ENCODE measurements at places on chromosomes 11 and 22.

- DNase-seq = no peak
Measured at GRCh38 chr22:24751518-24751917, 23.0 kb downstream of the PIWIL3 start.

DNA sequence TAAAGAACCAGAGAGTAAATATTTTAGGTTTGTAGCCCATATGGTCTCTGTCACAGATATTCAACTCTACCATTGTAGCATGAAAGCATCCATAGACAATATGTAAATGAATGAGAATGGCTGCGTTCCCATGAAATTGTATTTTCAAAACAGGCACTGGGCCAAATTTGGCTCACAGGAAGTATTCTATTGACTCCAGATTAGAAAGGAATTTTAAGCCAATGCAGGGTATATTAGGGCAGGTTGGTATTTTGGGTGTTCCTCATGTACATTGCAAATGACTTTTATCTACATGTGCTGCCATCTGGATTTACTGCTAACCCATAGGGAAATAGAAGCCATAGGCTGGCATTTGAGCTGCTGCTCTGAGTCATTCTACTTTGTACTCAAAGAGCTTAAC is 35.1 kb upstream of the PDGFD start:
- DNase-seq = no peak

- DNase-seq = no peak
Measured at GRCh38 chr11:128179039-128179438, 408.3 kb downstream of the ETS1 start.

- no peak for DNase-seq
Measured at GRCh38 chr22:26893173-26894110, 236.1 kb downstream of the MIAT start.

GRCh38 chr11:75341612-75342011 is 9.8 kb downstream of the ARRB1 start:
- no peak for DNase-seq

- DNase-seq = no peak
Measured at GRCh38 chr11:127950162-127950561, 637.2 kb downstream of the ETS1 start.

DNA sequence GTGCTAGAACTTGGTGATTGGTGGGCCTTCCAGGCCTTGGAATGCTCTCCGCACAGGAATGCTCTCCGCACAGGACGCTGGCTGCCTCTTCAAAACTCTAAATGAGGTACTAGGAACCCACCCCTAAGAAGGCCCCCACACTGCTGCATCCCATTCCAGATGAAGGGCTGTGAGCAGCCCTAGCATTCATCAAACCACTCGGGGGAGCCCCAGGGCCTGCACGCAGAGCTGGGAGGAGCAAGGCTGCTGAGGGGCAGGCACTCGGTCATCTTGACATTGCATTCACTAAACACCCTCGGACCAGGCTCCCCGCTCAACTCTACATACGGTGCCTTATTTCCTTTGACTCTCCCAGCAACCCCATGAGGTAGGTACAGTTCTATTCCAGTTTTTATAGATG is 49.2 kb upstream of the EMID1 start:
- DNase-seq = no peak

GRCh38 chr11:22742157-22742613 is 75.8 kb downstream of the GAS2 start:
- DNase-seq = no peak

DNA sequence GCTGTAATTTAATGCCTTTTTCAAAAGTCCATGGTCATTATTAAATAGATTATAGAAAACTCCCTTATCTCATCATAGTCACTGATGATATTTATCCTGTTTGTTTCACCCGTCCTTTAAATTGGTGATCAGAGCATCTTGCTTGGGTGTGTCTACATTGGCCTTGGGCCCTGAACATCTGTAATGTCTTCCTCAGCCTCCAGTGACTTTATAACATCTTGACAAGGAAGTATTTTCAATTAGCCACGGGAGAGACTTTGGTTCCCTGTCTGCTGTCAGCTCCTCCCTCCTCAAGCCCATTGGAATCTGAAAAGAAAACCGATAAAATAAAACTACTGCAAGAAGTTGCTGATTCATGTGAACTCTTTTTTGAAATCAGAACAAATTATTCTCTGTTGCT is 116.9 kb upstream of the TTC12 start:
- no peak for DNase-seq

DNA sequence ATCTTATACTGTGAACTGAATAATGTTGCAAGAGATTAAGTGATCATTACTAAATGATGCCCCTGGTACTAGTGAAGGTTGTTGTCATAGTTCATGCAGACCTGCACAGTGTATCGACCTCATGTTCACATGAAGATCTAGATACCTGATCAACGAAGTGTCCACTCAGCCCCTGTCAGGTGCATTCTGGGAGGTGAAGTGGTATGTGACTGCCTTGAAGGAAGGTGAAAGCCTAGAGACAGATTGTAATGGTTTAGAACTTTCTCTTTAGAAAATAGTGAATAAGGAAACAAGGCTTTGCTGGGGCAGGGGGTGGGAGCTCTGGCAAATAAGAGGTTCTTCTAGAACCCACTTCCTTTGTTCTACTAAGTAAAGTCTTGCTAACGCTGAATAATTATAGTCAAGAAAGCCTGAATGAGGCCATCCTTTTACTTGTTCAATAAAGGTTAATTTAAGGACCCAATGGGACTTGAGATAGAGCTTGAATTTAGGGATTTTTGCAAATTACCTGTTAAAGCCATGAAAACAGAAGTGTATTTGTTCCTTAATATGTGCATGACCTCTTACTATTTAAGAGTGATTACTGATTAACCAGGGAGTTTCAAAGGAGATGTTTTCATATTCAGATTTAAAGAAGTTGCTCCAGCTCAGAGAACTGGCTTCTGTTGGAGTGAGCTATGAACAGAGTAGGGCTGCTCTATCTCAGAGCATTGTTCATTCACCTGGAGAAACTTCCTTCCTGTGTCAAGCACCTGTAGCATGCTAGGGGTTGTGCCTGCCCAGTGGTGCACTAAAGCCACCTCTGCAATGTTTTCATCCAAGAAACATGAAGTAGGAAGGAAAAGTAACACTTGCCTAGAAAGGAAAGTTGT is 45.3 kb downstream of the C22orf31 start:
- no peak for DNase-seq

DNA sequence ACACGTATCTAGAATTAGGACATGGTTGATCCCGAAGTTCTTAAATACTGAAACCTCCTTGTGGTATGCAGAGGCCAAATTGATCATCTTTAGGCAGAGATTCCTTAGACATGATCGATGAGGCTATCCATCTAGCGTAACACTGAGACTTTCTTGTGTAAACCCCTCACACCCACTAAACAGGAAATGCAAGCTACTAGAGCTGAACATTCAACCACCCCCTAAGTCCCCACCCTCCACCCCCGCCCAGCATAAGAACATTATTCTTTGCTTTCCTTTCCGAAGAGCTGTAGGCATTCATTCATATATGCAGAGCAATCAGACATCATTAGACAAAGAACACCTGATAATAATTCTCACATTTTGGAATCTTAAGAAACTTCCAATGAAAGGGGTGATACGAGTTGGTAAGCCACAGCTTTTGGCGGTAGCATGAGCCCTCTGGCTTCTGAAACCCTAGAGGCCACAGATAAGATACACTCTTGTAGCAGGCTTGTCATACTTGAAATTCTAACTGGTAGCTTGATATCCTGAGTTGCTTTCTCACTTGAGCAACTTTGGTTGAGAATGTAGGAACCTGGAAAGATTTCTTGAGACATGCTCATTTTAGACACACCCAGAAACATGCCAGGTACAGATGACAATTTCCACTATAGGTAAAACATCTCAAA is 42.2 kb downstream of the FLI1 start:
- DNase-seq = no peak

- no peak for DNase-seq
Measured at GRCh38 chr11:78370406-78371172, 47.0 kb downstream of the GAB2 start.

- no peak for DNase-seq
Measured at GRCh38 chr11:95647871-95648270, 141.7 kb downstream of the FAM76B start.

DNA sequence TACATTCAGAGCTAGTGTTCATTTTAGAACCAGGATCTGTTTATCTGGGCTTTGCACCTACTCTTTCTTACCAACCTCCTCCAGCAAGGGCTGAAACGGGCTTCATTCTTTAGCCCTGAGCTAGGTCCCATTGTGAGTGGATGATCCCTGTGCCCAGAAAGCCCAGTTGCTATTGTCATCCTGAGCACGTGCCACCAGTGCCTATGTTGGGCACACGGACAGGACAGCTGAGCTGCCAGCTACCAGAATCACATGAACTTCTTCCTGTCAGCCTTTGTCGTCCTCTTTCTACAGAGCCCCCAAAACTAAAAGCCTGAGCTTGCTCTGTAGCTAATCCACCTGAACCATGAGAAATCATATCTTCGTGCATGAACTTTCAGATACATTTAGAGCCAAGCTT is 74.4 kb upstream of the NTM start:
- DNase-seq = no peak

DNA sequence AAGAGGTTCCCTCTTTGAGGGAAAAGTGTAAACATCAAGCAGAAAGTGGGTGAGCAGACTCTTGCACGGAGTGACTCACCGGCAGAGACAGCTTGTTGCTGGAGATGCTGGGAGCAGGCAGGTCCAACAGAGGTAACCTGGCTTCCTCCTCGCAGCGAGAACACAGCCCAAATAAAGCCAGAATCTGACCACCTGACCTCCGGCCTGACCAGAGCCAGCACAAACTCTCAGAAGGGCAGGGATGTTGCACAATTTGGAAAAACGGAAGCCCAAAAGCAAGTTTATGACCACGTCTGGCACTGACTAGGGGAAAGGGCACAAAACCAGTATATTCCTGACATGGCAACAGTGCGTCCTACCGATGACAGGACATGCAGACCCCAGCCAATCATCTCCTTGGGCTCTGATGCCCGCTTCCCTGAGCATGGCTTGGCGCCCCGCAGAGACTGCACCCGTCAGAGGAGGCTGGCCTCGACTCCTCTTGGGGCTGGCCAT is 5.4 kb downstream of the SMCO4 start:
- DNase-seq = no peak

DNA sequence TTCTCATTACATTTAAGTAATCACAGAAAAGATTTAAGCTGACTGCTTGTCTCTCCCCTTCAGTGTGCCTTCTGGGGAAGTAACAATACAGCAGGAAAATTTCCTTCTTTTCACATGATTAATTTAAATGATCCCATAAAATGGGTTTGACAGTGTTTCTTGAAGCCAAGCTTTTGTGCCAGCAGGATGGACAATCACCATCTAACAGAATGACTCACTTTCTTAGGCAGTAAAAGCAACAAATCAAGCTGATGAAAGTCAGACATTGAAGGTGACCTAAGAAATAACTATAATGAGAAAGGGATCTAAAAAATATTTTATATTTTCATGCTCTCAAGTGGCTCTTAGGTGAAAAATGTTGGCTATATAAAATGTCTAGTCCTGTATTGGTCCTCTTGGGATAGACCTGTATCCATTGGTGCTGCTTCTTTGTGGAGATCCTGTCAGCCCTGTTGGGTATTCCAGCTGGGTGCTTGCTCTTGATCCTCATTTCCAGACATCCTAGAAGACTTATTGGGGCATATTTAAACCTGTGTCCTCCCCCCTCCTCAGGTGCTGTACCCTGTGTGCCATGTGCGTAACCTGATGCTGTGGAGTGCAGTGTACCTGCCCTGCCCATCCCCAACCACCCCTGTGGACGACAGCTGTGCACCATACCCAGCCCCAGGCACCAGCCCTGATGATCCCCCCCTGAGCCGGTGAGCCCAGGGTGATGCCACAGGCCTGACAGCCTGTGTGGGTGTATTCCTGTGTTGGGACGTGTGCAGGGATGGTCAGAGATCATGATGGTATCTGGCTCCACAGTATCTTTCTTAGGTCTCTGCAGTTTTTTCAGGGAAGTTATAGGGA is 62.7 kb upstream of the HORMAD2 start:
- DNase-seq = no peak

DNA sequence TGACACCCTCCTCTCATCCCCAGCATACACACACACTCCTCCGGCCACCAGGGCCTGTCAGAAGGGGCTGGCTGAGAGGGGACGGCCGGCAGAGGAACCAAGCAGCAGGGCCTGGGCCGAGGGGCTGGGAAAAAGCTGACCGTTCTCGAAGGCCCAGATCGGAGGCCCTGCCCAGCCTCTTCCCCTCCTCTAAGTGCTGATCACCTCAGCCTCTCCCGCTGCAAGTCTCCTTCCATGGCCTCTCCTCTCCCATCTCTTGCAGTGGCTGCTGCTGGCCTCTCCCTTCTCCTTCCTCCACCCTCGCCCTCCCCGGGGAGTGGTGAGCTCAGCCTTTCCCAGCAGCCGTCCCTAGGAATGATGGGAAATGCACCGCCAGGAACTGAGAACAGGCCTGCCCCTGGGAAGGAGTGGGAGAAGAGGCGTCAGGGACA is 39.6 kb downstream of the ARRB1 start:
- DNase-seq = no peak

- no peak for DNase-seq
Measured at GRCh38 chr11:130872102-130872501, 44.2 kb downstream of the SNX19 start.

DNA sequence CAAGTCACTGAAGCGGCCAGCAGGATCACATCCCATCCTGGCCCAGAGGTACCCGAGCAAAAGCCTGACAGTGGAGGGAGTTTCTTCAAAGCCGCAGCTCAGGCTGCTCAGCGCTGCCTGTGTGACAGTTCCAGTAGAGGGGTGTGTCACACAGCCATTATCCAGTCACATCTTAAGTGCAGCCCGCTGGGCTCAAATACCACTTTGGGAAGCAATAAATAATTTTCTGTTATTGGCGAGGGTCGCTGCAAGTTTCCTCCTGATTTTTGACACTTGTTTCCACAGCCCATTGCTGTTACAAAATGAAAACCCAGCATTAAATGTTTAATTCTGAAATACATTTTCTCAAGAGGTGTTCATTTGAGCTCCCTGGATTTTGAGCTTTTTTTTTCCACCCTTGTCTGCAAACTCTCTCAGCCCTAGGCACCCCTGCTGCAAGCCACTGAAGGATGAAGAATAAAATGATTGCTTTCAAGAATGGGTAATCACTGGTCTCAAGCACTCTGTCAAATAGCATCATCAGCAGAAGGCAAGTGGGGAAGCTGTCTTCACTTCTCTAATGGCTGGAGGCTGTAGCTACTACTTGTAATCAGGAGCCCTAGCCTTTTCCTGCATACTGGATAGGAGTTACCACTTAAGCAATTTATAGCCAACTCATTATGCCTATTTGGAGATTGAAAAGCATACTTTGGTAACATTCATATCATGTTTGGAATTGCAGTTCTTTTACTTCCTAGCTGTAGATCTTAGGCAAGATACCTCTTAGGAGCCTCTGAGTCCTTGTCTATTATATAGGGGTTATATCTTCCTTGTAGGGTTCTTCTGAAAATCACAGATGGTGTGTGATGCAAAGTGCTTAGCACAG is 373.7 kb downstream of the METTL15 start:
- DNase-seq = no peak

- no peak for DNase-seq
Measured at GRCh38 chr11:95228081-95228749, 2.8 kb downstream of the SESN3 start.

DNA sequence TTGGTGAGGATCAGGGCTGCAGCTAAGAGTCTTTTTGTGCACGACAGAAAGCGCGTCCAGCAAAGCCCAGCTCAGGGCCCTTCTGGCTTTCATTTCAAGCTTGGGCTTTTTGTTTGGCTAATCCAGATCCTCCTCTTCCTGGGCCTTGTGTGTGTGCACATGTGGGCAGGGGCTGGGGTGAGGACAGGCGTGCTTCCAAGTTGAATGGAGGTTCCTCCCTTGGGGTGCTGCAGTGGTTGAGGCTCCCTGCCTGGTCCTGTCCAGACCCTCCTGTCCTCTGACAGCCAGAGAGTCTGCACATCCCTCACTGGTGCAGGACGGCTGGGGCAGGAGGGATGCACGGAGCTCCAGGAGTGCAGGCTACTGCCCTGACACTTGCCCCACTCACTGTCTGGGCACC is 62.0 kb upstream of the NECTIN1 start:
- DNase-seq = no peak

All from stimulated activated CD8-positive, alpha-beta memory T cell treated with anti-CD3 and anti-CD28 coated beads, Interleukin-4, amount 100 ng/mL, for 1 hour (primary cell).